SK-N-SH (cell line): ENCODE measurements at places on chromosomes 13 and 19.
A peak's percentile ranks its signal among the peaks of the same experiment; 100 is the strongest.

DNA sequence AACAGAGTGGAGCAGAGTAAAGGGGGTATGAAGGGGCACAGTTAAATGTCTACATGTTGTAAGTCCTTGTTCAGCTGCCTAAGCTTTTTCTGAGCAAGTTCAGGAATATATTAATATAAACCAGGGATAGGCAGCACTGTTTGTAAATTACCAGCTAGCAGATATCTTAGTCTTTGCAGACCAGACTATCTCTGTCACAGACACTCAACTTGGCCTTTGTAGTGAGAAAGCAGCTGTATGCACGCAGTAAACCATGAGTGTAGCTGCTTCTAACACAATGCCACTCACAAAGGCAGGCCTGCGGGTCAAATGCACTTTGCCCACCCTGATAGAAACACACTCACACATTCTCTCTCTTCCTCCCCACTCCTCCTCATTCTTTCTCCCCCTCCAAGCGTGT lies 1016.9 kb downstream of the UQCRFS1 start:
- no peak for DNase-seq

GRCh38 chr13:49214917-49215376 lies 5.2 kb upstream of the MLNR start:
- no peak for DNase-seq

GRCh38 chr13:33480561-33480960 lies 195.0 kb upstream of the STARD13 start:
- DNase-seq, result no peak

- no peak for DNase-seq
Observed at GRCh38 chr13:48493066-48493765, 39.7 kb downstream of the RCBTB2 start.

DNA sequence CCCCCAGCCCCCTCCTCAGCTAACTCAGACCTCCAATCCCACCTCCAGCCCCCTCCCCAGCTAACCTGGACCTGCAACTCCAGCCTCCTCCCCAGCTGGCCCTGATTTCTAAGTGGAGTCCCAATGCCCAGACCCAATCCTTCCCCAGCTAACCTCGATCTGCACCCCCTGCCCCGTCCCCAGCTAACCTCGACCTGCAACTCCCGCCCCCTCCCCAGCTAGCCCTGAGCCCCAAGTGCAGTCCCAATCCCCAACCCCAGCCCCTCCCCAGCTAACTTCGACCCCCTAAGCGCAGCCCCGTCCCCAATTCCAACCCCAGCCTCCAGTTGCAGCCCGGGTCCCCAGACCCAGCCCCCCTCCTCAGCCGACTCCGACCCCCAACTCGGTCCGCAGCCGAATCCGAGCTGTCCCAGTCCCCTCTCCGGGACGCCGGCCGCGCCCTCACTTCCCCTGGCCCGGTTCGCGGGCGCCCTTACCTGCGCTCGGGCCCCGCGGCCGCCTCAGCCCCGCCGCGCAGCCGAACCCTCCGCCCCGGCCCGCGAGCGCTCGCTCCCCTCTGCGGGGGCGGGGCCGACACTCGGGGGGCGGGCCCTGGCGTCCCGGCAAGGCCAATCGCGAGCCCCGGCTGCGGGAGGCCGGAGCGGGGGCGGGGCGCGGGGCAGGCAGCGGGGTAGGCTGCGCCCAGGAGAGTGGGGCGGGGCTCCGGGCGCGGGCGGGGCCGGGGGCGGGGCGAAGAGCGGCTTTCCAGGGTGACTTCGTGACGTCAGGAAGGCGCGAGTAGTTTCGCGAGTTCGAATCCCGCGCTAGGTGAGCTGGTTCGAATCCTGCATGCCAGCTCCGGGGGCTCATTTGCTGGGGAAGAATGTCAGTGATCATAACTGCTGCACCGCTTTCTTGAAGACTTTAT lies at the start of gene GNG7:
Gene GNG7, minus strand, starts transcription at position 525 of the 907 bp plus-strand sequence. CDS start 182,006 bp downstream, outside the sequence.
- DNase-seq, result peak; percentile 100

GRCh38 chr13:112825071-112825470 lies 135.2 kb downstream of the ATP11A start:
- DNase-seq, result no peak

DNA sequence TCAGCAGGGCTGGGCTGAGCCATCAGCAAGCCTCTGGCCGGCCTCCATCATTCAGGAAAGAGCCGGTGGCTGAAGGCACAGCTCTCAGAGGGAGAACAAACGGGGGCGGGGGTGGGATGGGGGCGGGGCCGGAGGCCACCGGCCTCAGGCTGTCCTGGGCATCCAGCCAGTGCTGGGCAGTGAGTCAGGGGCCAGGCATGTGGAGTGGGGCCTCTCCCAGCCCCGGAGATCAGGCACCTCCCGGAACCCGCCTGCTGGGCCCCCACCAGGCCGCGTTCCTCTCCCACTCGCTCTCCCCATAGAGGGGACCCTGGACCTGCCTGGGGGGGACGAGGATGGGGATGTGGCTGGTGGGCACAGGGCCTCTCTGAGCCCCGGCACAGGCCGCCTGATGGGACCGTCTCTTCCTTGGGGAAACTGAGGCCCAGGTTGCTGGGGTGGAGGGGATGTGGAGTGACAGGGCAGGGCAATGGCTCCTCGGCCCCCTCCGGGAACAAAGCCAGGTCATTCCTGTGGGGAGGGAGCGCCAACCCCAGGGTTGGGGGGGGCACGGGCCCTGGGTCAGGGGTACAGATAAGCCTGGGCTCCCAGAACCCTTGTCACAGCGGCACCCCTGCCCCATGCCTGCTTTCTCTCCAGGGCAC lies 12.9 kb downstream of the SPC24 start:
- peak; percentile 89 for DNase-seq

GRCh38 chr19:43570174-43570791 lies 5.0 kb downstream of the XRCC1 start:
- DNase-seq, result no peak

DNA sequence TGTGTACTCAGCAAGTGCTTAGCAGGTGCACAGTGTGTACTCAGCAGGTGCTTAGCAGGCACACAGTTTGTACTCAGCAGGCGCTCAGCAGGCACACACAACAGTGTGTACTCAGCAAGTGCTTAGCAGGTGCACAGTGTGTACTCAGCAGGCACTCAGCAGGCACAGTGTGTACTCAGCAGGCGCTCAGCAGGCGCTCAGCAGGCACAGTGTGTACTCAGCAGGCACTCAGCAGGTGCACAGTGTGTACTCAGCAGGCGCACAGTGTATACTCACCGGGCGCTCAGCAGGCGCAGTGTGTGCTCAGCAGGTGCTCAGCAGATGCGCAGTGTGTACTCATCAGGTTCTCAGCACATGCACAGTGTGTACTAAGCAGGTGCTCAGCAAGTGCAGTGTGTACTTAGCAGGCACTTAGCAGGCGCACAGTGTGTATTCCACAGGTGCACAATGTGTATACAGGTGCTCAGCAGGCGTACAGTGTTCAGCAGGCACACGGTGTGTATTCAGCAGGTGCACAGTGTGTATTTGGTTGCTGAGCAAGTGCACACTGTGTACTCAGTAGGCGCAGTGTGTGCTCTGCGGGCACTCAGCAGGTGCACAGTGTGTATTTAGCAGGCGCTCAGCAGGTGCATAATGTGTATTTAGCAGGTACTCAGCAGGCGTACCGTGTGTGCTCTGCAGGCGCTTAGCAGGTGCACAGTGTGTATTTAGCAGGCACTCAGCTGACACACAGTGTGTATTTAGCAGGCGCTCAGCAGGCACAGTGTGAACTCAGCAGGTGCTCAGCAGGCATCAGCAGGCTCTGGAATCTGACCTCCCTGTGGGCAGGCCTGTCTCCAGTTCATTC lies 15.1 kb downstream of the CRTC1 start:
- DNase-seq, result no peak

GRCh38 chr19:18532168-18532890 lies 10.5 kb upstream of the ELL start:
- peak; percentile 14 for DNase-seq
